ENCODE measurements at places on chromosomes 7 and 10. TPM values are rescaled to one million over a fixed set of nuclear protein-coding genes. Genes with fewer than 3 reads are reported as not detected.

DNA sequence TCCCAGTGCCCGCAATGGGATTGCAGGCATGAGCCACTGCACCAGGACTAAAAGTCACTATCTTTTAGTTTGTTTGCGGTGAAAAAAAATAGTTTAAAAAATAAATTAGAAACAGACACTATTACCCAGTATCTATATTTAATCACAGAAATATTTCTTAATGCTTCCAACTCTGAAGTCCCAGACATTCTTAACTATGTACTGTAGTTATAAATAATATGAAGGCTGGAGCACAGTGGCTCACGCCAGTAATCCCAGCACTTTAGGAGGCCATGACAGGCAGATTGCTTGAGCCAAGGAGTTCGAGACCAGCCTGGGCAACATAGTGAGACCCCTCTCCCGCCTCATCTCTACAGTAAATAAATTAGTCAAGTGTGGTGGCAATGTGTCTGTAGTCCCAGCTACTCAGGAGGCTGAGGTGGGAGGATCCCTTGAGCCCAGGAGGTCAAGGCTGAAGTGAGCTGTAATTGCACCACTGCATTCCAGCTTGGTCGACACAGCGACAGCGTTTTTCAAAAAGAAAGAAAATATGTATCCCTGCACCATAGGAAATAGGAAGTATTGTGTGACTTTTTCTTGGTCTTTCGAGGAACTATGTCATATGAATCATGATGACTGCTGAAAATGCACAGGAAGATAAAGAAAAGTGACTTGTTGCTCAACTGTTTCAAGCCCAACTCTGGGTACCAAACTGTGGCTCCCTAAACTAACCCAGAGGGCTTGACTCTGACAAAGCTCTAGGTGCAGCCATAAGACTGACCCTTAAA lies 74.9 kb upstream of the STEAP1B start:
- DNase-seq: no peak

- DNase-seq: no peak
These were observed 411.5 kb downstream of the SFMBT2 start for GRCh38 chr10:6999232-6999925.

DNA sequence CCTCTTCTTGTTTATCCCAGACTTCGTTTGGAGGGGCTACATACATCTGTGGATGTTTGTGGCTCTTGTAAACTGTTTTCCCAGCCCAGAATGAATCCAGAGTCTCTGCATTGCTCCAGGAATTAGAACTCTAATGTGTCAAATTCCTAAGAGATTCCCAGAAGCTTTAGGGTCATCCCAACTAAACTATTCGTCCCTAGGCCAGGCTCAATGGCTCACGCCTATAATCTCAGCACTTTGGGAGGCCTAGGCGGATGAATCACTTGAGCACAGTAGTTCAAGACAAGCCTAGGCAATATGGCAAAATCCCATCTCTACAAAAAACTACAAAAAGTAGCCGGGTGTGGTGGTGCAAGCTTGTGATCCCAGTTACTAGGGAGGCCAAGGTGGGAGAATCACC lies 28.5 kb downstream of the ARHGAP19 start:
- no peak for DNase-seq

- DNase-seq: no peak
These were observed 70.3 kb downstream of the SEC23IP start for GRCh38 chr10:119962837-119963236.

DNA sequence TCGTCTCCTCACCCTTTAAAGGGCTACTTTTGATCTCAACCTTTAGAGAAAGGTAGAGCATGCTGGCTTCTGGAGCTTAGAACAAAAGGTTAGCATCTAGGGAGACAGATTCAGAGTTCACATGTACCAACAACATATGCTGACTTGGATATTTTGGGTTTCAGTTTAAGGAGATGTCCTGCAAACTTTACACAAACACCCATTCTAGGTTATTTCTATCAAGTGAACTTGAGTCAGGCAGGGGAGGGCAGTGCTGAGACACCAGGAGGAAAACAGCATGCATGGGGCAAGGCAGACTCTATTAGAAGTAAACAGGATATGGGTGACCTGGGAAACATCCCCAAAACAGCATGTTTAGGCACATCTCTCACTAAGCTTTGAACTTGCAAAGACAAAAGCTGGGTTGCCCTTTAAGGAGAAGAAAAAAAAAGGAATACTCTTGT lies 43.8 kb downstream of the ARL4A start:
- DNase-seq: no peak

DNA sequence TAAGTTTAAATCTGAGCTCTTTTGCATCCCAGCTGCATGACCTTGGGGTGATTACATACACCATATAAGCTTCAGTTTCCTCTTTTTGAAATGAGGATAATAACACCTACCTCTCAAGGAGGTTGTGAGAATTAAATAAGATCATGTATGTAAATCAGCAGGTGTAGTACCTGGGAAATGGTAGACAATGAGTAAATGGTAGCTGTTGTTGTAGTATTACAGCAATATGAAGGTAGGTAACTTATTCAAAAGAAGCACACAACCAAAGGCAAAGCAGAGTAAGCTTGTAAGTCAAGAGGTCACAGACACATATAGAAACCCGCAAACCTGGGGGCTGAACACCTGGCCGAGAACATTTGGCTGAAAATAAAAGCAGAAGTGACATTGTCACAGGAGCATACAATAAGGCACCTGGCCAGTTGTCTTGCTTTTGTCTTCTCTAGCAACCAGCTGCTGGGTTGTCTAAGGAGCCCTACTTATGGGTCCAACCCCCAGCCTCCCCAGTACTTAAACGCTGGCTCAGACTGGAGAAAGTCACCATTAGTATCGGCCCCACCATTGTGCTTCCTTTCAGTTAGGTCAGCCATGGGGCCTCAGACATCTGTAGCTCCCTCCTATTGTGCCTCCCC lies 203.6 kb upstream of the MKLN1 start:
- DNase-seq: no peak

Gene SFRP4
- 0.21 TPM for total RNA-seq

GRCh38 chr7:69912846-69913245 lies 314.6 kb downstream of the AUTS2 start:
- no peak for DNase-seq

GRCh38 chr10:32125023-32125422 lies 68.8 kb upstream of the KIF5B start:
- no peak for DNase-seq

DNA sequence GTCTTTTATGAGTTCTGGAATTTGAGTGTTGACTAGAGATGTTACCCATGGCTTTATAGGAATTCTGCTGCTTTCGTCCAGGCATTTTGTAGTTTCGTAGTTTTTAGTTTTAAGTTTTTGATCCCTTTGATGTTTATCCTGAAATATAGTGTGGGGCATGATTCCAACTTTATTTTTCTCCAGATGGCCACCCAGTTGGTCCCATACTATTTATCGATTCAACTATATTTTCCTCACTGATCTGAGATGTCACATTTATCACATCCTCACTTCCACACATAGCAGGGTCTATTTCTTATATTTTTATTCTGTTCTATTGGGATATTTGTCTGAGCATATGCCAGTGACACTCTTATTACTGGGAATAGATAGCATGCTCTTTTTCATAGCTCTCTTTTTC lies 33.9 kb downstream of the ADRA2A start:
- DNase-seq: no peak

Gene RBM48
- 5.8 TPM for total RNA-seq

Gene C7orf33
- total RNA-seq: not detected

Gene CUL1
- total RNA-seq: 41.3 TPM

Gene CNPY1
- total RNA-seq: not detected

- DNase-seq: no peak
These were observed 67.3 kb upstream of the KMT2C start for GRCh38 chr7:152502813-152503790.

Gene RADIL
- total RNA-seq: 2.3 TPM

Gene METTL27
- total RNA-seq: 1.5 TPM

Gene SPDYE6
- not detected for total RNA-seq

Gene RELN
- total RNA-seq: 4.4 TPM

DNA sequence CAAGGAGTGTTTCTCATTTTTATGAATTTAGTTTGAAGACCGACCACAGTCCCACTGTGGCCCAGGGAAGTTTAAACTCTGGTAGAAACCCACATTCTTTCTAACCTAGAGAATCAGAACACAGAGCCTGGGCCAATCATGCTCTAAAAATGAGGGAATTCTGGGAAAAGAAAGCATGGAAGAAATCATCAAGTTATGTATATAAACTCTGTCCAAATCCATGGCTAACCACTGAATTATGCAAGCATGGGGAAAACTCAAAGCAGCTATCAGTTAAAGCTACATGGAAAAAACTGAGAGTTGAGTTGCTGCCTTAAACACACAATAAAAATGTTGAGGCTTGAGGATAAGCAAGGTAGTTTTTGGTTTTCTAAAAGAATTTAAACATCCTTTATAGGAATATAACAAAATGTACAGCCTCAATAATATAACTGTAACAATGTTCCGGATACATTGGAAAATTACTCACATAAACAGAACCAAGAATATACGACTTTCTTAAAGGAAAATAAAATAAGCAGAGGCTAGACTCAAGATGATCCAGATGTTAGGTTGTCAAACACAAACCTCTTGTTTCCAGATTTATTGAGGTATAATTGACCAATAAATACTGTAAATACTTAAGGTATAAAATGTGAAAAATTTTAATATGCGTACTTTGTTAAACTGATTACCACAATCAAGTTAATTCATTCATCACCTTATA lies 311.2 kb upstream of the GNAI1 start:
- no peak for DNase-seq

DNA sequence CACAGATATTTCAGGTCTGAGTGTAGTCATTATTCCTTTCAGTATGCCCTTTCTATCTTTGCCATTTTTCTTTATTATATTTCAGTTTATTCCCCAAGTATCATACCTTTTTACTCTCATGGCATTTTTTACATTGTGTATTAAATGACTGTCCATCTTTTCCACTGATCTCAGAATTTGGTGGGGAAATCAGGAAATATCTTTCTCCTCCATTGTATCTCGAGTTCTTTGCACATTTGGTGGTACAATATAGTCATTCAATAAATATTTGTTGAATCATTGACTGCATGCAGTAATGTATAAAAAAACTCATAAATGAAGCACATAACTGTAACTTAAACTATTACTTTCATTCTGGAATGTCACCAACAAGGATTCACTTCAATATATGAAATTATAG lies 354.7 kb downstream of the HGF start:
- no peak for DNase-seq

GRCh38 chr7:152865011-152865410 lies 105.5 kb downstream of the ACTR3B start:
- no peak for DNase-seq

DNA sequence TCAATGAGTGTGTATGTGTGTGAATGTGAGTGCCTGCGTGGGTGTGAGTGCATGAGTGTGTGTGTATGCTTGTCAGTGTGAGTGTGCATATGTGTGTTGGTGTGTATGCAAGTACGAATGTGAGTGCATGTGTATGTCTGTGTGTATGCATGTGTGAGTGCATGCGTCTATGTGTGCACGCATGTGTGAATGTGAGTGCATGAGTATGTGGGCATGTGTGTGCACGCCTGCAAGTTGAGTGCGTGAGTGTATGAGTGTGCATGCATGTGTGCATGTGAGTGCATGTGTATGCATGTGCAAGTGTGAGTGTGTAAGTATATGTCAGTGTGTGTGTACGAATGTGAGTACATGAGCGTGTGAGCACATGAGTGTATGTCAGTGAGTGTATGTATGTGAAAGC lies 399.6 kb downstream of the PLXNA4 start:
- DNase-seq: no peak

- DNase-seq: no peak
These were observed 769.3 kb downstream of the SORCS1 start for GRCh38 chr10:106395041-106395749.

Gene MAT1A
- total RNA-seq: not detected

- no peak for DNase-seq
These were observed 28.0 kb upstream of the COBL start for GRCh38 chr7:51344406-51345138.

Gene HTR5A
- total RNA-seq: not detected

GRCh38 chr7:103637094-103637493 lies 191.1 kb upstream of the SLC26A5 start:
- DNase-seq: no peak

DNA sequence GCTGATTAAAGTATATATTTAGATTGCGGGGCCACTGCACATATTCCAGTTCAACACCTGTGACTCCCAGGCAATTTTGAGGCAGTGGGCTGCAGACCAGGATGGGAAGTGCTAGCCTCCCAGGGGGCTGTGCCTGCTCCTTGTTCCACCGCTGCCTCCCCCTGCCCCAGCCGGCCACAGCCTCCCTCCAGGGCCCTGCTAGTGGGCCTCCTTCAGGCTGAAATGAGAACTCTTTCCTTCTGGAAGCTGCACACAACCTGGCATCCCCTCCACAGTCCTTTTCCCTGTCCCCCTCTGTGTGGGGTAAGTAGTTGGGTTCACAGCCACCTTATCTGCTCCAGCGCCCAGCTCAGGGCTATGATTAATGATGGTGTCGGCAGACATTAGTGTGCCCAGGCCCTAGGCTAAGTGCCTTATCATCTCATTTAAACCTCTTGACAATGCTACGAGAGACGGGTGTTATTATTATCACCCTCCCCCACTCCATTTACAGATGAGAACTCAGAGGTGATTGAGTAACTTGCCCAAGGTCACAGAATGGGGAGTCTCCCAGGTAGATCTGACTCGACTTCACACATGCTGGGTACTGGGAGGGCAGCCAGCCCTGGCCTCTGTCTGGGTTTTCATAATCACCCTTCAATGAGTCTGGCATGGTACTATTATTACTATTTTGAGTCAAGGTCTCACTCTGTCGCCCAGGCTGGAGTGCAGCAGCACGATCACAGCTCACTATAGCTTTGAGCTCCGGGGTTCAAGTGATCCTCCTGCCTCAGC lies 10.8 kb upstream of the SFRP5 start:
- no peak for DNase-seq

DNA sequence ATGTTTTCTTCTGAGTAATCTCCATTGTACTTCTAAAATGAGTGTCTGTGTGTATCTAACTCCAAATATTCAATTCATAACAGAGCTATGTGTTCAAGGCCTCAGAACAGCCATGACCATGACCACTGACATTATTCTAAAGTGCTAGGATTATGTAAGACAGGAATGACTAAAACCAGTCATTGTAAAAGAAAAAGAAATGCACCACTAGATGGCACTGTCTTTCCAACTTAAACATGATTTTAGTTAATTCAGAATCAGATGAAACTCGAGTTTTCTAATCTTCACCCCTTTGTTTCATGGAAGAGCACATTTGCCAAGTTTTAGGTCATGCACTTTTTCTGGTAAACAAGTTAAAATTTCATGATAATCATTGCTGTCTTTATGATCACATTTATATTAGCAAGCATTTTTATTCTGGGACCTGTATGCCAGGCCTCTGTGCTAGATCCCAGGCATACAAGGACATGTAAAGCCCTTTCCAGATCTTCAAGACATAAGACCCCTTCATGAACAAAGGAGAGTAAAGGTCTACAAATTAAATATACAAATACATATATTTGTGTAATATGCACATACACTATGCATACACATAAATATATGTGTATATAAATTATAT lies 26.1 kb upstream of the RSU1 start:
- DNase-seq: no peak

GRCh38 chr10:102581981-102582580 lies 62.2 kb upstream of the TRIM8 start:
- no peak for DNase-seq
